ENCODE measurements at places on chromosomes 5 and 9.

GRCh38 chr5:55176176-55176818 is 3.3 kb upstream of the CDC20B start:
- no peak for DNase-seq

DNA sequence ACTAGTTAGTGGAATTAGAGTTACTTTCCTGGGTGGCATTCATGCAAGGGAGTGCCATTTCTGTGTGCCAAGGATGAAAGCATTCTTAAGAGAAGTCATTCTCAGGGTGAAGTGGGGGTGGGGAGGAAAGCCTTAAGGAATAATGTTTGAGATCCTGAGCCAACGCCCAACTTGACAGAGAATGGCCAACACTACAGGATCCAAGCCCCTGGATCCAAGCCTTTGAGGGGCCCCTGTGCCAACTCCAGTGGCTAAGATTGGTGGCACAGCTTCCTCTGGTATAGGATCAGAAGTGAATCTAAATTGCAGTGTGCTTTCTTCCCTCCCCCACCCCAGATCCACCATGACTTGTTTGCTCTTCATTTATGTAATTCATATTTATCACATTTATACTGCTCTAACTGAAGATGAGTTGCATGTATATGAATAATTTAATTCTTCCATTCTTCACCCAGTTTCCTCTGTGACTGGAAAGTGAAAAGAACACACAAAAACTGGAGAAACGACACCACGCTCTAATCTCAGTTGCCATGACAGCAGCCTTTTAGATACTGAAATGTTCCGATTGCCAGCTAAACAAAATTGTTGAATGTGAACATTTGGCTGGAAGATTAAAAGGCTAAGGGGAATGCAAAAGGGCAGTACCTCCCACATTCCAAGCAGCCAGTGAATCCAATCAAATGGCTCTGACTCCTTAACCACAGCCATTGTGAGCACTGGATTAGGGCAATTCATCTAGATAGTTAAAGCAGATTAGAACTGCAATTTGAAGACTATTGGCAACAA is 4.5 kb downstream of the ZNF608 start:
- DNase-seq = no peak

DNA sequence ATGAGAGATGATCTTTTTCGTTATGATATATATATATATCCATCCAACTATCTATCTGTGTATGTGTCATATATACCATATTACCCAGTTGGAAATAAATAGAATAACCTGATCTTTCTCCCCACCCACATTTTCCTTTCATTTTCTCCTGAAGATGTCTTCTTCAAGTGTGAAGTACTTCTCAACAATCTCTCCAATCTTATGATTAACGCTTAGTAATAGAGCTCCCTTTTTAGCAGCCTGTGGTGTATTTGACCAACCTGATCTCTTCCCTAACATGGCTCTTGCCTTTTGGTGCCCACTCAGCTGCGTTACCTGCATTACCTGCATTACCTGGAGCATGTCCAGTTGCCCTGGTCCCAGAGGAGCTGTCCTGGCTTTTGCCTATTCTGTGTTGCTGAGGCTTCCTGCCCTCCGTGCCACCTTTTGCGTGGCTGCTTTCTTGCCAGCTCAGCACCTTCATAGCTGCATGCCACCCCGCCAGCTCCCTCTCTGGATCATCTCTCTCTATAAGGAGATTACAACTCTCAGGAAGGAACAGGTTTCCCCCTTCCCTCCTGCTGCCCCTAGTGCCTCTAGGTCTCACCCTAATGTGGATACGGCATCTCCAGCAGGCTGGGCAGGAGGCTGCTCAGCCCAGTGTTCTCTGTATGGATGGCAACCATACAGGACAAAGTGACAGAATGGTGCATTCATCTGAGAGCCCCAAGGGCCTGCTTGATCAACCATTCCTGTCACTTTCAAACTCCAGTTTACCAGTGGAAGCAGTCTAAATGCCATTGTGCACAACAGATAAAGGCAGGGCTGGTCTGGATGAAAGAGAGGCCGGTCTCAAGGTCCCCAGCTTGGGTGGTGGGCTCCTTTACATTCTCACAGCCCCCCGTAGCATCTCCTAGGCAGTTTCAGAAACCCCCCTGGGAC is 126.7 kb downstream of the GADD45G start:
- DNase-seq = no peak

- no peak for DNase-seq
Observed at GRCh38 chr9:100409176-100409556, 17.8 kb upstream of the MSANTD3 start.

- no peak for DNase-seq
Observed at GRCh38 chr9:11199335-11199734, 586.5 kb upstream of the PTPRD start.

DNA sequence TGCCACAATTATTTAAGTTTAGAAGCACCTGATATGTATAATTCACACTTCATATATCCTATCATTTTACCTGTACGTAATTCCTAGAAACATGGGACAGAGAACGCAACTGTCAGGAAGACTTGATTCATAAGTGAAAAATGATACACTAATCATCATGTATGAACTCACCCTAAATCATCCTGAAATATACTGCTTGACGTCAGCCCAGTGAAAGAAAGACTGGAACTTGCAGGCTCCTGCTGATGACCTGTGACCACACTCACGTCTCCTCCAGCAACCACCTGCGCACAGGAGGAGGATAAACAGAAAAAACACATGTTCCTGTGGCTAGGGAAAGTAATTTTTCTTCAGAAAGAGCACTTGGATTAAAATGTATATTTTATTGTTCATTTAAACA is 169.7 kb downstream of the MPDZ start:
- DNase-seq = no peak

DNA sequence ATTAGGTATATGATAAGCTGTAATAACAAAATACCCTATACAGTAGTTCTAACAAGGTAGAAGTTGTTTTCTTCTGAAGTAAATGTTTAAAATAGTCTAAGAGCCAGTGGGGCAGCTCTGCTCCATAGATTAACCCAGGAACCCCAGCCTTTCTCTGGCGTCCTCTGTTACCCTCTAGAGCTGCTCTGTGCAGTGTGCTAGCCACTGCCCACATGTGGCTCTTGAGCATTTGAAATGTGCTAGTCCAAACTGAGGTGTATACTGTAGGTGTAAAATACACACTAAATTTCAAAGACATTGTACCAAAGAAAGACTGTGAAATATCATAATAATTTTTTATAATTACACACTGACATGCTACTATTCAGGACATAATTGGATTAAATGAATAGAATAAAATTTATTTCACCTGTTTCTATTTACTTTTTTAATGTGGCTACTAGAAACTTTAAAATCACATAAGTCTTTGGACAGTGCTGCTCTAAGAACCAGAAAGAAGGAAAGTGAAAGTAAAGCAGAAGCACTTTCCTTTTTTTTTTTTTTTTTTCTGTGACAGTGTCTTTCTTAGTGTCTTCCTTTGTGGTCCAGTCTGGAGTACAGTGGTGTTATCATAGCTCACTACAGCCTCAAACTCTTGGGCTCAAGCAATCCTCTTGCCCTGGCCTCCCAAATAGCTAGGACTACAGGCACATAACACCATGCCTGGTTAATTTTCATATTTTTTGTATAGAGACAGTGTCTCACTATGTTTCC is 39.3 kb downstream of the RAI14 start:
- no peak for DNase-seq

DNA sequence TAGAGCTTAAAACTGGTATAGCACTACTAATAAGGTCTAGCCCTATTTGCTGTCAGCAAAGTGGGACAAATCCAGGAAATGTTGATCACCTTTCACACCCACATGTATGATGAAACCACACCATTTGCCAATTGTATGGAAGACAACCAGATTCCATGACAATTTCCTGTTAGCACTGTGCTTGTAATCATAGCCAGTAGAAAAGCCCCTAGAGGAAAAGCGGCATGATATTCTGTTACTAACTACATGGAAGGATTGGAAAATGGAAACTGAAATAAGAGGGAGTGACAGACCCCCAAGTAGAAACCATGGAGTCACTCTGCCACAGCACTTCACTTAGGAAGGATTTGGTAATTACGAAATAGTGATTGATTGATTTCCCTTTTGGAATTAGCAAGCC is 923 bp downstream of the SPATA6L start:
- DNase-seq = no peak

DNA sequence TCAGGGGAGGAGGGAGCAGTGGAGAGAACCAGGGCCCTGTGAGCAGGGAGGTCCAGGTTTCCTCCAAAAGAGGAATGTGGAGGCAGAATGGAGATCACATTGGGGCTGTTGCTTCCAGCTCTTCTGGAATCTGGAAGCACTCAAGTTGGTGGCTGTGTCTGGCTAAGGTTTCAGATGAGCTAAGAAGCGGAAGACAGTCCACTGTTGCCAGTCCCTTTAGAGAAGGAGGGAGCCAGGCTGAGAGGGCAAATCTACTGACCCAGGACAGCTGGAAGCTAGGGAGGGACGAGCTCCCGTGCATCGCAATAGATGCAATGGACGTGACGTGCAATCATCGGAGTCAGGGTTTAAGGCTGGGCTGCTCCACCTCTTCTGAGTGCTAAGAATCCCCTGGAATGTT is 71.2 kb downstream of the TENT4A start:
- no peak for DNase-seq

GRCh38 chr5:8919096-8919495 is 626.8 kb downstream of the SEMA5A start:
- no peak for DNase-seq

GRCh38 chr5:151720215-151720614 is 33.5 kb upstream of the SPARC start:
- no peak for DNase-seq

DNA sequence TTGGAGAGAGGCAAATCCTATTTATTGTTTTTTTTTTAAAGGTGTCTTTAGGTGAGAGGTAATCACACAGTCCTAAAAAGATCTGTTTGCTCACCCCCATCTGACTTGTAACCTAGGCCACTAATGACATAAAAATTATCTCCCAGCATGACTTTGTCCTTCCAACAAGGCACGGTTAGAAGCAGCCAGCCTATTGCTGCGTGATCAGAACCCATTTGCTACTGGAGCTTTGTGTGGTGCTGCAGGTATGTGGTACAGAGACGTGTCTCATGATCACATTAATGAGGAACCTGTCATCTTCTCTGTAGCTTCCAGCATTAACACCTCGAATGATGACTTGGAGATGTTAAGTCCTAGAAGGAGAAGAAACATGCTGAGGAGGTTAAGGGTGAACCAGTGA is 555.8 kb upstream of the TLE4 start:
- no peak for DNase-seq
